Pulmonary artery endothelial cell (primary cell): ENCODE measurements at places on chromosomes 12 and 14.

- no peak for DNase-seq
Measured at GRCh38 chr12:77377116-77377515, 311.7 kb upstream of the E2F7 start.

DNA sequence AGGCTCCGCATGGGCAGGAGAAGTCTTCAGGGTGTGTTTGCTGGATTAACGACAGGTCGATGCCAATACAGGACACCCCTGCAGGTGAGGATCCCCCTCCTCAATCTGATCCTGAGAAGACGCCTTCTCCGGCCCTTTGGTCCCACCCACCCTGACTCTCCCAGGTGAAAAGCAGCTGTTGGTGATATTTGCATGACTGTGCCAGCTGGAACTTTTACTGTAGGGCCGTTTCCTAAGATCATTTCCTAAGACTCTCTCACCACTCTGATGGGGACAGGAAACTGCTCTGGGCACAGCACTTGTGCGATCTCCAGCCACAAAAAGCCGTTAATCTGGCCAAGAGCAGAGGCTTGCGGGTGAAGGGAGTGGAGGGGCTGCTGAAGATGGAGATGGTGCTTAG, 16.8 kb upstream of the EIF5 start:
- DNase-seq, result no peak

DNA sequence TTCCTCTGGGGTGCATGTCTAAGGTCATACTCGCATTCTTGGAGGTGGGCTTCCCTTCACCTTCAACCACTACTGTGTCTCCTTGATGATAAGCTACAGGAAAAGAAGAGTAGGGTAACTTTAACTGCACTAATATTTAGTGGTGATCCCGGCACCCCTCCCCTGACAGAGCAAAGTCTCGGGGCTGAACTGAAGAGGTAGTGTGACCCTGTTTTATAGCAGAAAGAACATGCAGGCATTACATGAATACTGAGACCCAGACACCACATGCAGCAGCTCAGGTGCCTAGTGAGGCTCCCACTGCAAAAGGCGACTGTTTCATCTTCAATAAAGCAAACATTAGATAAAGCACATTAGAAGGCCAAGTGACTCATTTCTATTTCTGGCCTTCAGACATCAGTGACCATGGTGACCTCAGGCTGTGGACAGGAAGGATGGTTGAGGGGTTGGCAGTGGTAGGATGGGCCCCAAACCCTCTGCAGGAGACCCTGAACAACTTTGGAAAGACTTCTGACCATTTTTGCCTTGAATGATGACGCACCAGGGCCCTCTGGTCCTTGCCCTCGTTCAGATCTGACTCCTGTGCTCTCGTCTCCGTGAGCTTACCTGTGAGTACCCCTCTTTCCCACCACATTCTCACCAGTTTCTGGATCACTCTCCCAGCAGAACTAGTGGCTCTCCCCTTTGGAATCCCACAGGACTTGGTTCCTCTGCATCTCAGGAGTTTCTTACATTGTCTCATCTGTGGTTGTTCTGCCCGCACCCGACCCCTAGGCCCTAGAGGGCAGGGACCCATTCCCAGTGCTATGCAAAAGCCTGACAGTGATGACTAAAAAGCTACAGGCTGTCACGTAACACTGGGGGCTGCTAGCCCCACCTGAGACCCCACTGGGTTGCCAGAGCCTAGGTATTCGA, 23.8 kb upstream of the JPH4 start:
- DNase-seq, result no peak

GRCh38 chr14:84749191-84749955, 780.6 kb upstream of the FLRT2 start:
- DNase-seq, result no peak

DNA sequence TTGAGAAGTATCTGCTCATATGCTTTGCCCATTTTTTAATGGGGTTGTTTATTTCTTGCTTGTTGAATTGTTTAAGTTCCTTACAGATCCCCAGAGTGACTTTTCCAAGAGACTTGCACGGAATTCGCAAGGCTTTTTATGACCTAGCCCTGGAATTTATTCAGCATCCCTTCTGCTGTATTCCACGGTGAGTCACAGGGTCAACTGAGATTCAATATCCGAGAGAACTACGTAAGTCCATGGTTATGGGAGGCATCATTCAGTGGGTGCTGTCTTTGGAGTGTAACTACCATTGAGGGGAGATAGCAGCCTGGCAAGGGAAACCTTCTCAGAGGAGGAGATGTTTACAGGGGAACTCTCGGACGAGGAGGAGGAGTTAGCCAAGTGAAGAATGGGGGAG, 20.9 kb upstream of the GPRC5A start:
- DNase-seq, result peak; percentile 39

GRCh38 chr14:30240018-30240417, 312.4 kb upstream of the PRKD1 start:
- no peak for DNase-seq
